ENCODE measurements at places on chromosomes 11 and 22. TPM values are rescaled to one million over a fixed set of nuclear protein-coding genes. Genes with fewer than 3 reads are reported as not detected.

- DNase-seq: no peak
These were observed 209.1 kb downstream of the DDX10 start for GRCh38 chr11:108873941-108874340.

- DNase-seq: no peak
These were observed 1.6 kb downstream of the P2RY2 start for GRCh38 chr11:73219396-73220285.

- no peak for DNase-seq
These were observed 33.8 kb downstream of the RASSF10 start for GRCh38 chr11:13042873-13043342.

The CBLIF gene
- polyA plus RNA-seq: not detected

The CRYBB2 gene
- not detected for polyA plus RNA-seq

Data from foreskin keratinocyte (primary cell).